ENCODE measurements at places on chromosomes 3 and 15.
A peak's percentile ranks its signal among the peaks of the same experiment; 100 is the strongest.

DNA sequence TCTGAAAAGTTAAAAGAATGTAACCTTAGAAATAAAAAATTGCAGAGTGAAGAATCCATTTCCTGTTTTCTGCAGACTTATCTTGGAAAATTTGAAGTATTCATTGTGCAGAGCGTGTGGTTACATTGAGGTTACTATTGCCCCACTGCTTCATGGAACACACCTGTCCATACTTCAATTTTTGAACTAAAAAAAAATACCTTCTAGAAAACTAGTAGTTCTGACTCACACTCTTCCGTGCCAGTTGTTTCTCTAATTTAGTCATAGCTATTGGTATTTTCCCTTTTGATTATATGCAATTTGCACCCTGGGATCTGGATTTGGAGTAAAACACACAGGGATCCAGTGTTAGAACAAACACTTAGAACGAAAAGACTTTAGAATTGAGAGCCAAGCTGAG, 111.8 kb upstream of the LYSMD4 start:
- no peak for DNase-seq

- no peak for DNase-seq
Observed at GRCh38 chr15:81502439-81502838, 128.4 kb upstream of the TMC3 start.

DNA sequence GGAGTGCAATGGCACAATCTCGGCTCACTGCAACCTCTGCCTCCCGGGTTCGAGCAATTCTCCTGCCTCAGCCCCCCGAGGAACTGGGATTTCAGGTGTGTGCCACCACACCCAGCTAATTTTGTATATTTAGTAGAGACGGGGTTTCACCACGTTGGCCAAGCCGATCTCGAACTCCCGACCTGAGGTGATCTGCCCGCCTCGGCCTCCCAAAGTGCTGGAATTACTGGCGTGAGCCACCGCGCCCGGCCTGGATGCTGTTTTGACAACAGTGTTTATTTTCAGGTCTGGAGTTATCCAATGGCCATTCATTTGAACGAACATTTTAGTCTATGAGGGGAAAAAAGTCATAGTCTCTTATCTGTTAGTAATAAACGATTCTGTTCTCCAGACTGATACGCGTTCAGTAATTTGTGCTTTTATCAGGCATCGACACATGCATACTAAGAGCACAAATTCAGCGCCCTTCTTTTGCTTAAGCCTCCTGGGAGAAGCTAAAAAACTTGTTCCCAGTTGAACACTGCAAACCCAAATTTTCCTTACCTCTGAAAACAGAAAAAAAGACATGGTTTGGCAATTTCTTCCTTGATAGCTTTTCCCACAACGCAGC, 1.3 kb downstream of the B3GALNT1 start:
- DNase-seq: no peak

DNA sequence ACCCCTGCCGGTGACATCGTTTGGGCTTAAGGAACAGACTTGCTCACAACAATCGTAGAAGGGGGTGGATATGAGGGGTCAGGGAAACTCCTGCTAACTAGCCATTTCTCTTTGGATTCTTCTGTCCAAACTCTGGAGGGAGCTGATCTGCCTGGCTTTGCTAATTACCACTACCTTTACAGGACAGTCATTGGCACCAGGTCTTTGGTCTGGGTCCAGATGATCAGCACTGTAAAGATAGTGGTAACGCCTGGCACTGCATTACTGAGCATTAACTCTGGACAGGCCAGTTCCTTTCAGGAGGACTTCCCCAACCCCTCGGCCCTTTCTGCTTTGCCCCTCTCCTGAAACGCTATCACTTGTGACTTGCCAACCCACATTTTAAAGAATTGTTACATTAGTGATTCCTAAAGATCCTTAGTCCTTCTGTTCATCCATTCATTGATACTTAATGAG, 788 bp downstream of the UQCC5 start:
- no peak for DNase-seq

DNA sequence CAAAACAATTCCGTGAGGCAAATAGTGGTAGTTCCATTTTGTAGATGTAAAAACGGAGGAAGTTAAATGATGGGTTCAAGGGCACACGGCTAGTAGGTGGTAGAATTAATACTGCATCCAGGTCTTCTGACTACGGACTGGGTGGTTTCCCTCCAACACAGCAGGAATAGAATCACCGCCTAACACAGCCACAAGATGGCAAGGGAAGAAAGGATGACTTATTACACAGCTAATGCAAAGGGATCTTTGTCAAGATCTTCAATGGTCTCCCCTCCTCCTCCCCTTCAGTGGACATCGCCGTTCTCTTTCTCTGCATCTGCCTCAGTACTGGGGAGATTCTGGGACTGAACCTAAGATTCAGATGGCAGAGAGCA, 524 bp upstream of the TOPBP1 start:
- peak; percentile 45 for DNase-seq

DNA sequence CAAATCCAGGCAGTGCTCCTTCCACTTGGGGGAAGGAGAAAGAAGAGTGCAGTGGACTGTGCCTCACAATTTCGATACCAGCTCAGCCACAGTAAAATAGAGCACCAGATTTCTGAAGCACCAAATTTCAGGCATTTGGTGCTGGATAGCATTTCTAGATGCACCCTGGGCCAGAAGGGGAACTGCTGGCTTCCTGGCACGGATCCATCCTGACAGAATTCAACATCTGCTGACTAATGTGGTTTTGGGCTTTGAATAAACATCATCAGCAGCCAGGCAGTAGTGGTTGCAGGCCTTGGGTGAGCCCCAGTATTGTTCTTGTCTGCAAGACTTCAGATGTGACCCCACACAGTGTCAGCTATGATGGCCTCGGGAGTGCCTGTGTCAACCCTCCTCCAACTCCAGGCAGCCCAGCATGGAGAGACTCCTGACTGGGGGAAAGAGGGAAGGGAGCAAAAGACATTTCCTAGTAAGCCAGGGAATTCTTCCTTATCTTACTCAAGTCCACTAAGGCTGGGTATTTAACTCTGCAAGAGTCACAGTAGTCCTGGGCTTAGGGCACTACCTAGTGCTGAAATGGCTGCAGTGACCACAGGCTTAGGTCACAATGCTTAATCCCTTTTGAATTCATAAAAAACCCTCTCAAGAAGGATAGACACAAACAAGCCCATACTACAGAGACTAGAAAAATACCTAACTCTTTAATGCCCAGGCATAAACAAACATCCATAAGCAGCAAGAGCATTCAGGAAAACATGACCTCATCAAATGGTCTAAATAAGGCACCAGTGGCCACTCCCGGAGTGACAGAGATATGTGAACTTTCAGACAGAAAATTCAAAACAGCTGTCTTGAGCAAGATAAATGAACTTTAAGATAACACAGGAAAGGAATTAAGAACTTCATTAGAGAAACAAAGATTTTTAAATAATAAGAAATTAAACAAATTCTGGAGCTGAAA, 74.7 kb downstream of the SPATA16 start:
- DNase-seq: peak; percentile 89

DNA sequence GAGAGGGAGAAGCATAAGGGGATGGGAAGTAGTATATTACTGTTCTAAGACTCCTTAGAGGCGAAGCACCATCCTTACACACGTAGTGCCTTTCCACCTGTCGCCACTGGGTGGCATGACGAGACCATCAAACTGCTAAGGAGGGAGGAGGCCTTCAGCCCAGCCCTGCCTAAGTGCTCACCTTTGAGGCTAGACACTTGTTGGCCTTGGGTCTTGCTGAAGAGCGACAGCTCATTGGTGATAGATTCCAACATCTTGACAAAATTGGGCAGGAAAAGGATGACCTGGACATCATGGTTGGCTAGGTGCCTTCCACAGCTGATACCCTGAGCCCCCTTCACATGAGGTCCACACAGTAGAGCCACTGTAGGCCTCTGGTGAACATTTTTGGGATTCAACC, 19.6 kb downstream of the CLK3 start:
- DNase-seq: peak; percentile 36

- DNase-seq: no peak
Observed at GRCh38 chr15:40439461-40439959, 1.2 kb upstream of the BAHD1 start.

DNA sequence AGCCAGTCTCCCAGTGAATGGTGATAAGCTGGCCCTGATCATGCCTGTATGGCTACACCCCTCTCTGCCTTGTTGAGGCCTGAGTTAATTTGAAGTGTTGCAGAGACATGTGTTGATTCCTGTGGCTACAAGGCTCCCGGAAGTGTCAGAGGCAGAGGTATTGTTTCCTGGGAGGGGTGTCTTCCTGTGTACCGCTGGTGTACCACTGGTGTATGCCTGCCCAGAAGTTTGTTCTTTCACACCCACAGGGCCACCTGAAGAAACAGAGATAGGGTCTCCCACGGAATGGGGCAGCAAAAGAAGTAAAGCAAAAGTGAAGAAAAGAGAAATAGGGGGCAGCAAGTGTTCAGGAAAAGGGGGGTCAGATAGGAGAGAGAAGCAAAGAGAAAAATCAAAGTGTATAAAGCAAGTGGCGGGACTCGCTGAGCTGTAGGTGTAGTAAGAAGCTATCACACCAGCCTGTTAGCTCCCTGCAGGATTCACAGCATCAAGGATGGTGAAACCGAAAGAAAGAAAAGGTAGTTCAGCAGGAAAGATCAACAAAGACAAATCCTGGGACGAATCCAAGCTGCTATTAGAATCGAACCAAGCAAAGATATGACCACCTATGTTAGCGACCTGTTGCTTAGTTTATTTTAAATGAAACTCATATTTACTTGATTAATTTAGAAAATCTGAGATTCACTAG, 36.6 kb upstream of the CD47 start:
- DNase-seq: no peak

GRCh38 chr15:42603978-42604377, 28.6 kb downstream of the STARD9 start:
- no peak for DNase-seq

DNA sequence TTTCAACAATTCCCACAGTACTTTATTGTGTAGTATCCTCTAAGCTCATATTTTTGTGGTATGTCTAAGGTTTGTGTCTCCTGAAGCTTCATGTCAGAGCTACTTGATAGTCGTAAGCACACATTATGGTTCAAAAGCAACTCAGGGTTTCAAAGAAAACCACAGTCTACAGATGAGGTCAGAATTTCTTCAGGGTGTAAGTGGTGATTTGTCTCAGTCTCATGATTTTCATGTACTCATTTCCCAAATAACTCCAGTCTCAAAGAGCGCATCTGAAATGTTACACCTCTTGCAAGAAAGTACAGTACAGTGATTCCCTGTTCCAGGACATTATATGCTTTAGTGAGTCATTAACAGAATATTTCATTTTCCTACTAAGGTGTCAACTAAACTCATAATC, 47.5 kb upstream of the SSR3 start:
- DNase-seq: no peak

DNA sequence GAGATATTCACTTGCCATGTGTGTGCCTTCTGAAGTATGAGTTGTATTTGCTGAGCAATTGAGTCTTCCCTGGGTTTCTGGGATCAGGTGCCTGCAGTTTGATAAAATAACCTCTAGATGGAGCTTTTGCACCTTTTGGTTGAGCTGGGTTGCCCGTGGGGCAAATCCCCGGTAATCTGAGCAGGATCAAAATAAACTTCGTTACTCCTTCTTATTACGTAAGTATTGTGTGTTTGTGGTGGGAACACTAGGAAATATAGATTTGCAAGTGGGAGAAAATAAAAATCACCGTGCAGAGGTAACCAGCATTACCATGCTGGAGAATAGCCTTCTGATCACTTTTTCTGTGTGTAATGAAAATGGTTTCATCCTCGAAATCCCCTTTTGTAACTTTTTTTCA, 277.4 kb upstream of the NR2E3 start:
- no peak for DNase-seq

DNA sequence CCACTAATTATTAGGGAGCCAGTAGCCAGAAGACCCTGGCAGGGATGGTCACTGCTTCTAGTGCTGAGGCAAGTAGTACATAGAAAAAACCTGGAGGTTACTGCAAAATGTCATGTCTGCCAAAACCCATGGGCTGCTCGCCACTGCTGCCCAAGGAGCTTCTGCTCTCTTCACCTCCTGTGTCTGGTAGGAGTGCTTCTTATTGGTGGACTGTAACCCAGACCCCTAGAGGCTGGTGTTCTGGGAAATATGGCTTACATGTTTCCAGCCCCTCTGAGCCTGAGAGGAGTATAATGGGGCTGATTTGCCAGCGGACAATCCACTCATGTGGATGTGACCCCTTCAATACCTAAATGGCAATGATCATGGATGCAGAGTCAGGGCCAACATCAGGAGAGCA, 286.4 kb downstream of the EPHB1 start:
- DNase-seq: no peak

DNA sequence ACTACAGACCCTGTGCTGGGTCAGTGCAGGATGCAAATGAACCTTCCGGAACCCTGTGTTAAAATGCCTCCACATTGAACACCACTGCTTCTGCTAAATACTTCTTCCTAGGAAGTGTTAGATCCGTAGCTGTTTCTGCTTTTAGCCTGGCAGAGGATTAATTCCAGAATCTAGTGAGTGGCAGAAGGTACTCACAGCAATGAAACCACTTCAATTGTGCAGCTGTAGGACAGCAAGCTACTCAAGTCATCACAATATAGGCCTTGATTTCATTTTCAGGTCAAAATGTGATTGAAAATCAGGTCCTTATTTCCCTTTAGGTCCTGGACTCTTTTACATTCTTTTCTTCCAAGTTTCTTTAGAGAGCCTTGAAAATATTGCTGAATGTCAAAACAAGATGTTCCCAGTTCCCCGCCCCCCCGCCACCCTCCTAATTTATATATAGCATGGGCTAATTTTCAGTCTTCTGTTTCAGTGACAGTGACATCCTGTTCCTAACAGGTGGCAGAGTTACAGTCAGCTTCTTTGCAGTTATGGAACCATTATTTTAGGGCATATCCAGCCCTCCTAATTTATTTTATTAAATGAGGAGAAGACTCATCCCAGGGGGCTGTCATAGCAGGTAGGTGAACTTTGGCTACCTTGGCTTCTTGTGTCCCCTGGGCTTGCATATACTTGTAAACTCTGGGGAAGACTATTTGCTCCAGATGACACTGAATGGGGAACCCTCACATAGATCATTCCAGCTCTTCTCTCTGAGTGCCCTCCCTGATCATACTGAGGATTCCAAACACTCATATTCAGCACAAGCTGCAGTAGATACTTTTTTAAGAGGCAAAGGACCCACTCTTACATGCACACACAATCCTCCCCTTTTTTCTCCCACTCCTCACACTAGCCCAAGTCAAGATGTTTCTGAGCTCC, 28.0 kb upstream of the ARNT2 start:
- no peak for DNase-seq
